ENCODE measurements at places on chromosomes 3 and 15.

- no peak for DNase-seq
Measured at GRCh38 chr3:56488812-56489600, 20.7 kb upstream of the ERC2 start.

GRCh38 chr3:28949580-28949979, 331.3 kb upstream of the RBMS3 start:
- DNase-seq: no peak

- no peak for DNase-seq
Measured at GRCh38 chr3:16842272-16843270, 42.2 kb upstream of the PLCL2 start.

DNA sequence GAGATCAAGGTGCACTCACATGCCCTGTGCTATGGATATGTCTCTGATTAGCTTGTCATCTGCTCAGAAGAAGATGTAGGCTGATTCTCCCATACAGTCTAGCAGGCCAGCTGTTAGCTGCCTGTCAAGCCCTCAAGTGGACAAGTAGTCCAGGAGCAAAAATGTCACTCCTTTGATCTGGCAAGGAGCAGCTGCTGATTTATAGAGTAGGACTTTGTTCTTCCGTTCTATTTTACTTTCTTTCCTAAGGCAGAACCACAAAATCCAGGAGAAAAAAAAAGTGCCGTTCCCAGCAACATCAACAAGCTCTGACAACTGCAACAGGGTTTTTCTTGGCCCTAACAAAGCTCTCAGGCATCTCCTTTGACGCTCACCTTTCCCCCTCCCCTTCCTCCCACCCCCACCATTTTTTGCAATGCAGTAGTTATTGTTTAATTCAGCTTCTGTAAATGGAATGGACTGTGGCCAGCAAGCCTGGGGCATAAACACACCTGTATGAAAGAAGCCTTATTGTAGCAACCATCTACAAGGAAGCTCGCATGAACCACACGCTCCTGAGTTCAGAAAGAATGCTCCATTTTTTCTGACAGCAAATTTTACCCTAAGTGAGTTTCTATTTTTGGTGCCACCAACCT, 196.3 kb downstream of the MEIS2 start:
- no peak for DNase-seq

GRCh38 chr15:57282686-57283085, 93.6 kb upstream of the CGNL1 start:
- no peak for DNase-seq

- DNase-seq: no peak
Measured at GRCh38 chr15:101501703-101502373, 12.3 kb upstream of the PCSK6 start.

DNA sequence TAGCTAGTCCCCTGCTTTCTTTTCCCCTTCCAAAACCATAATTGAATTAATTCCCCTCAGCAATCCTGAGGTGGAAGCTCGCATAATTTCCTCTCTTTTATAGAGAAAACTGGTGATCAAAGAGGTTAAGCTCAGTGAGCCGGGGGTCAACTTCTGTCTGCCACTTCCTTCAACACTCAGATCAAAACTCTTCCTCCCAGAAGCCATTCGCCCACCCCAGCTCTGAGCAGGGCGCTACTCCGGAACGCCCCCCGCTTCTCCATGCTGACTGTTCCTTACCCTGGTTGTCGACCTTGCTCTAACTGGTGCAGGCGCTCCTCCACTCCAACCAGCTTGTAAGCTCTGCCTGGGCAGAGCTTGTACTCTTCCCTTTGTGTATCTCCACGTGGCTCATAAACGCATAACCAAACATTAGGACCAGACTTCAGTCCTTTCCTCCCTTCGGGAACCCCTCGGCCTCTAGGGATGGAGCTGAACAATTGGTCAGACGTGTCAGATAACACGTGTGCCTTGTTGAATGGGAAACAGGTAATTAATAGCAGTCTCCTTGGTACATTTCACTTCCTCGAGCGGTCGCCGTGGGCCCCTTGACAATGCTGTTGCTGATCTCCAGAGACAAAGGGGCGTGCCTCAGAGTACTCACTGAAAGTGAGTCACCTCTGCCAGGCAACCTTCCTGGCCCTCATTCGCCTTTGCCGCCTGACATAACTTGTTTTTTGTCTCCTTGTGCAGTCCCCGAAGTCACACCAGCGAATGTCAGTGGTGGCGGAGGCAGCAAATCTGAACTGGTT, 71.8 kb downstream of the IL5RA start:
- peak; percentile 60 for DNase-seq

DNA sequence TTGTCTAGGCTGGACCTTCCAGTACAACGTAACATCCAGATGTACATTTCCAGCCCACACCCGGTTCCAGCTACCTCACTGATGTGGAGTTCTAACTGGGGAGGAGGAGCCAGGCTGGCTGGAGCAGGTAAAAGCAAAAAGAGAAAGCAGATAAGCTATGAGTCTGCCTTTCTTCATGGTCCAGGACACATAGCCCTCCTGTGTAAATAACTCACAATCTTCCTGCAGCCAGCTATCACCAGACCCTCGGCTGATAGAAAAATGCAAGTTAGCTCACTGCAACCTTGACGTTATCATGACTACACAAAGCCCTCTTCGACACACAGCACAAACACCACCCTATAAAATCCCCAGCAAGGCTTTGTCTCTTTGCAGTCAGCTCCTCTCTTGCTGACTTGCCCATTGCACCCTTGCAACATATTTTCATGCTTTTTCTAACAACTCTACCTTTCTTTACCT, 20.5 kb upstream of the ELP6 start:
- no peak for DNase-seq

- no peak for DNase-seq
Measured at GRCh38 chr15:67033012-67033411, 32.4 kb upstream of the SMAD3 start.

DNA sequence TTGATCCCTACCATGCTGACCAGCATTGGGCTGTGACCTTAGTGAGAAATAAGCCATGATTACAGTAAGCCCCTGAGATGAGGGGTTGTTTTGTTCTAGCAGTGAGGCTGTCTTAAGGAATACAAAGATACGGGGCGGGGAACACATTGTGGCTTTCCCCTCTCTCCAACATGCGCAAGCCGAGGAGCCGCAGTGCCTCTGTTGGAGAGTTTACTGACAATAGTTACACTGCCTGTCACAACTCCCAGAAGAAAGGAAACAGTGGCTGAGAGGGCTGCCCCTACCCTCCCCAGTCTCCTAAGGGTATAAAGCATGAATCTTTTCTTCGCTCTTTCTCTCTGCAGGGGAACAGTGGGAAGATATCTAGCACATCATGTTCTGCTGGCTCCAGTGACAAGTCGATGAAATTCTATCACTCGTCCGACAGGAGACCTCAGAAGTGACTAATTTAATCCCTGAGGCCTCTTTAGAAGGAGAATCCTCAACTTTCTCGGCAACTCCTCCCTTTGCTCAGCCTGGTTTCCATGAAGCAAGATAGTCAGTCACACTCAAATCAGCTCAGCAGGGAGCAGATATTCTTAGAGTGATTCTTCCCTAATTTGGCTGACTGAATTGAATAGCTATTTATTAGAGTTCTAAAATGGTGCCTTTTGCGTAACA, 409.0 kb upstream of the PROK2 start:
- no peak for DNase-seq

- no peak for DNase-seq
Measured at GRCh38 chr3:42159147-42159546, 68.0 kb downstream of the TRAK1 start.

GRCh38 chr3:146134348-146135117, 26.5 kb downstream of the PLOD2 start:
- DNase-seq: no peak

- no peak for DNase-seq
Measured at GRCh38 chr3:58409663-58410062, 24.0 kb downstream of the PDHB start.

DNA sequence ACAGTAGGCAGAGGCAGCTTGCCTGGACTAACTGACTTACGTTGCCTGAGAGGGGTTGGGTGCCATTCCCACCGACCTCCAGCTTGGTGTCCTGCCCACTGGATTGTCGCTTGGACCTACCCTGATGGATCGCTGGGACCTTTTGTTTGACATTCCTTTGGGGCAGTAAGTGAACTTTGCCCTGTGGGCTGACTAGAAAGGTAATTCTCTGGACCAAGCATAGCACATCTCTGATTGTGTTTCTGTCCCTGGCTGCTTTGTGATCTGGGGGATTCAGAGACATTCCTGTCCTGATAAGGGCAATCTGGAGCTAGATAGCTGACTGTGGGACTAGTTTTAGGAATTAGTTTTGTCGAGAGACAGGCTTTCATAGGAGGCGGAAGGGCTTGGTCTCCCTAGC, 19.5 kb upstream of the IFT57 start:
- no peak for DNase-seq

DNA sequence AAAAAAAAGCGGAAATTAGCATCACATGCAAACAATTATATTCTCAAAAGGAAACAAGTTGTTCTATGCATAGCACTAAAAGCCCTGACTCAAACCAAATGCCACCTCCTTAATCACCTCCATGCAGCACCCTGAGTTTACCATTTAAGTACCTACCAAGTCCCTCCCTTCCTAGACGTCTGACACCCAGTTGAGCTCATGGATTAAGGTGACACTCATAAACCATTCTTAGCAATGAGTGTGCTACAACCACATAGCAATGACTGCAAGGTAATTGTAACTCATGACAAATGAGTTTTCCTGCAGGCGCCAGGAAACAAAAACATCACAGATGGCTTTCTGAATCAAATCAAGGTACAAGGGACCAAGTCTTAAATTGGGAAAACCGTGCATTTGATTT, 32.0 kb downstream of the WWTR1 start:
- DNase-seq: peak; percentile 87

DNA sequence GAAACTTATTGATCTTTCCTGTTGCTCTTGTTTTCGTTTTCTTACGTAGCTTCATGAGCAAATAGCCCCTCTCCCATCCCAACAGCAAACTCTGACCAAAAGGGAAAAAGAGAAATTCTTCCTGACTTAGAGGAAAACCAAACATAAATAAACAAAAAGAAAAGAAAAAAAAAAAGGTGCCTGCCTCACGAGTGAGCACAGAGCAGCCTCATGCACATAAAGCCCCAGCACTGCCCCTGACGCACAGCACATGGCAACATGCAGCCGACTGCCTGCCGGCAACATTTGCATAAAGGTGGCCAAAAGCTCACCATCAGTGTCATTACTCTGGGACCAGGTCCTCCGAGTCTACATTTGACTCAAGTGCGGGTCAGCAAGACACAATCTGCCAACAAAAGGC, 6.4 kb downstream of the POC1A start:
- DNase-seq: no peak

DNA sequence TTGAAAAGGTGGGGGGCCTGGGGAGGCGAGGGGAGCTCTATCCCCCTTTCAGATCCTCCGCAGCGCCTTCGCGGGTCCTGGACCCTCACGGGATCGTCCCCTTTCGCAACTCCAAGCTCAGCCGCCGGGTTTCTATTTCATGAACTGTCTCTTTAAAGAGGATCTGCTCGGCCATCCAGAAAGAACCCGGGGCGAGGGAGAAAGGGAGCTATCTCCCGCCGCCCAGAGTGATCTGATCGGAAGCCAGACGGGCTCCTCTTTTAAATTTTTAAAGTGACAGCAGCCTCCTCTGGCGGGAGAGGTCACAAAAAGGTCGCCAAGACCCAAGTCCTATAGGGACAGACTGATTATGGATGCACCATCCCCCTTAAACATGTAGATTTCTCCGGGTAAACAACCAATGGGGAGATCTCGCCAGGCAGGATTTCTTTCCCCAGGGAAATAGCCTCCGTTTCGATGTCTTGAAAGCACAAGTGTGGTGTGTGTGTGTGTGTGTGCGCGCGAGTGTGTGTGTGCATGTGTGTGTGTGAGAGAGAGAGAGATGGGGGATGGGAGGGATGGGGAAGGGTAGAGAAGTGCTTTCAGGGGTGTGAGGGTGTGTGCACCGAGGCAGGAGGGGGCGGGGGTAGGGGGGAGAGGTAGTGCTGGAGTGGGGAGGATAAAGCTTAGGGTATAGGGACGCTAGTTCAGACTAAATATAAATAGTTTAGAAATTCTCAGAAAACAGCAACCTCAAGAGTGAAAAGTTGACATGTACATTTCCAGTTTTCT, 516.1 kb downstream of the MECOM start:
- peak; percentile 49 for DNase-seq

GRCh38 chr15:41989573-41990242, 17.4 kb upstream of the EHD4 start:
- peak; percentile 60 for DNase-seq

- no peak for DNase-seq
Measured at GRCh38 chr15:52340093-52340492, 44.5 kb upstream of the MYO5C start.

- DNase-seq: no peak
Measured at GRCh38 chr3:31262201-31262600, 270.5 kb upstream of the STT3B start.

DNA sequence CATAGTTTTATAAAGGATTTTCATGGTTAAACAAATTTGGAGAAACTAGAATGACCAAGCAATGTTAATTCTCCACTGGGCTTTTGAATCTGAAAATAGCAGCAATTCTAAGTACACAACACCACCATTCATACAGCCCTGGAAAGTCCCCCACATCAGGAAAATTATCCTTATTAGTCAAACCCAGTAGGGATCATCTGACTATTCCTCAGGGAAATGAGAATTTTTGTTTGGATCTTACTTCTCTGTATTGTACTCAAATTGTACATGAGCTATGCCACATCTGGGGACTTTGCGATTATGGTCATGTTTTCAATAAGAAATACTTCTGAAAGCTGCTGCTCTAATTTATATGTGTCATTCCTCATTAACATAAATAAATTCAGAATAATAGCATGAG, 46.0 kb downstream of the RARB start:
- DNase-seq: no peak

DNA sequence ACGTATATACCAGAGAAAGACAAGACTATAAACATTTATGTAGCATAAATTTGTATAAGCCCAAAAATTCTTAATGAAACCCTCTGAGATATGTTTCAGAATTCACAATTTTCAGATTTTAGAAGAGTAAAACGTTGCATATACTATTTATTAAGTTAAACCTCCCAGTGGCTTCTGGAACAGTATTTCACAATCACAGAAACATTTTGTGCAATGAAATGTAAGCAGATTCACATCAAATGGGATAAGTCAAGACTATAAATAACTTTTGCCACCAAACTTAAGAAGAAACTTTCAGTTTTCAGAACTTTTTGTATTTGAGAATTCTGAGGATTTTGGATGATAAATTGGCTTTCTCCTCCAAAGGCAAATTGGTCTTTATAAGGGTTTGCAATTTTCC, 9.2 kb downstream of the SLTM start:
- DNase-seq: no peak

GRCh38 chr3:42493126-42493797, 9.2 kb upstream of the VIPR1 start:
- no peak for DNase-seq

- no peak for DNase-seq
Measured at GRCh38 chr15:48631176-48631770, 14.2 kb downstream of the FBN1 start.

GRCh38 chr3:15657016-15657415, 55.5 kb downstream of the BTD start:
- no peak for DNase-seq

- DNase-seq: peak; percentile 9
Measured at GRCh38 chr3:135491491-135492205, 473.9 kb upstream of the PPP2R3A start.
